Stimulated activated CD8-positive, alpha-beta memory T cell treated with anti-CD3 and anti-CD28 coated beads, Interleukin-4, amount 100 ng/mL, for 24 hours (primary cell): ENCODE measurements at places on chromosomes 7 and 10.

DNA sequence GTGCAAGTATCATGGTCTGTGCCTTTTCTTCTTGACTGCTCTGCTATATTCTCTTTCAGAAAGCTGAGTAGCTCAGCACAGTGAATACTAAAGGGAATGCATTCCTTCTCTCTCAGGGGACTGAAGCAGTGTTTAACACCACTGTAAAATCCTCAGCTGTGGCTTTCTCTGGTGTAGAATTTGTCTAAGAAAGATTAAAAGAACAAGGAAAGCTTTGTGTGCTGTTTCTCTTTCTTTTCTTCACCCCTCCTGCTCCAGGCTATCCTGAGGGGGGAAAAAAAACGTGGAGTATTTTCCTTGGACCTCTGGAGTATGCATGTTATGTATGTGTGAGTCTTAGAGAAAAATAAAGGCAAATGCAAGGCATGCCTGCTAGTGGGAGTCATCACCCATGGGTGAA, 383.9 kb downstream of the AUTS2 start:
- DNase-seq: no peak

DNA sequence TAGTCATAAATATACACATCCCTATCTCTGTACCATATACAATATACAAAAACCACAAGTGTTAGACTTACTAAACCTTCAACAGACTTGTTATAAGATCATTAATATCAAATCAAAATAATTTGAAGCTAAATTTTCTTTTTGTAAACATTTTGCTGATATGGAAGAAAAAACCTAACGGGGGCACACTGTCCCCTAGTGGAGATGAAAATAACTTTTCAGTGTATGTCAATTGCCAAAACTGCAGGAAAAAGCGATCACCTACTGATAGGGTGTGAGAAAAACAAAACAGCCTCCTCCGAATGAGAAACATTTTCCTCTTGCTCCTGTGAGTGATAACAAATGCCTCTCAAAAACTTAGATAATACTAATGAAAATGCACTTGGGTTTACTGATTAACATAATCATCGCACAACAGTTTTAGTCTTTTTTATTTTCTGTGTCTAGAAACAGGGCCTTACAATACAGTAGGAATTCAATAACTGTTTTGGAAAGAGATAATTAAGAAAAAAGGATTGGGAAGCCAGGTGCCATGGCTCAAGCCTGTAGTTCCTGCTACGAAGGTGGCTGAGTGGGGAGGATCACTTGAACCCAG, 322.7 kb downstream of the CRPPA start:
- DNase-seq: no peak

- DNase-seq: no peak
These were observed 134.6 kb downstream of the GRID1 start for GRCh38 chr10:86231796-86232560.

GRCh38 chr10:114100848-114101741, 57.4 kb downstream of the ADRB1 start:
- DNase-seq: no peak

- DNase-seq: no peak
These were observed 273.5 kb upstream of the DGKB start for GRCh38 chr7:15176089-15176488.

DNA sequence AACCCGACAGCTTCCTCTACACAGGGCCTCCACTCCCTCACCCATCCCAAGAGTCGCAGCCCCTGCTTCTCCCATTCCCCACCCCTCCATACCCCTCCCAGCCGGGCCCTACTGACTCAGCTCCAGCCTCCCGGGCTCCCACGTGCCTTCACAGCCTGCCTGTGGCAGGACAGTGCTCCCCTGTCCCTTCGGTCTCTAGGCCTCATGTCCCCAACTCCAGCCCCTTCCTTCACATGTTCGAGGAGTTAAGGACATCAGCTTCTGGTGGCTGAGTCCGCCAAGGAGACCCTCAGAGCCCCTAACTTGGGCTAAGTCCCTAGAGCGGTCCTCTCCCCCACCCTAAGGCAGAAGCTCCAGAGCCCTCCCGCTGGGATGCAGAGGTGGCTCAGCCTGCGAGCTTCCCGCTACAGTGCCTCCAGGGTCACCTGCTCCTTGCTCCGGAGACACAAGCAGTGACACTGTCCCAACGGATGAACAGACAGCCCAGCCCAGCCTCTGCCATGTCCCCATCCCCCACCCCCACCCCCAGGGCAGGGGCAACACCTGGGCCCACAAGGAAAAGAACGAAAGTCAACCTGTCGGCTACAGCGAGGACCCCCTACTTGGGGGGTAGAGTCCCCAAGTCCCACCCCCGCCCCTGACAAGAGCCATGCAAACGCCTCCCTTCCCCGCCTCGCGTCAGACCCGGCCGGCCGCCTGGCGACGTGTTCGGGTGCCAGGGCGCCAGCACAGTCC, 716 bp downstream of the SMARCD3 start:
- DNase-seq: no peak
